ENCODE measurements at places on chromosomes 1 and 21. TPM values are rescaled to one million over a fixed set of nuclear protein-coding genes. Genes with fewer than 3 reads are reported as not detected.
A peak's percentile ranks its signal among the peaks of the same experiment; 100 is the strongest.

DNA sequence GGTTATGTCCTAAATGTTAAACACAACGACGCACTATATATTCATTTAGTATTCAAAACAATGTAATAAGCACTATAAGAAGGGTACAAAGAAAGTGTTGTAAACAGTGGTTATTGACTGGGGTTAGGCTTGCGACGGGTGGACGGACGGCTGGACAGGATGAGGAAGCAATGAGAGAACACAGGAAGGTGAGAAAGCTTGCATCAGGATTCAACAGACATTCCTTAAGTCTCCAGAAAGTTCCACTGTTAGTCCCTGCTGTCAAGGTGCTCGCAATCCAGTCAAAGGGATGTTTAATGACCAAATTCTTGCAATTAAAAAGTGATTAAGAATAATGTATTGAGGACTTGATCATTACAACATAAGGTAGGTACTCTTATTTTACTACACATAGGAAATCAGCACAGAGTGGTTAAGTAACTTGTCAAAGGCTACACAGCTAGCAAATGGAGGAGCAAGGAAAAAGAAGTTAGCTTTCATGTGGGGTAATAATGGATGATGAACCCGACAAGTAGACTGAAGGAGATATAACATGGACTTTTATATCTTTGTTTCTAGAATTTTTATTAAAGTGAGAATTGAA lies 994 bp upstream of the ACBD6 start:
- DNase-seq, result no peak

The CRYAA gene
- not detected for polyA plus RNA-seq

- DNase-seq, result no peak
These were observed 1684.4 kb upstream of the B3GALT2 start for GRCh38 chr1:194870860-194871259.

The ABCA4 gene
- 0.81 TPM for polyA plus RNA-seq

The F13B gene
- 0.59 TPM for polyA plus RNA-seq

DNA sequence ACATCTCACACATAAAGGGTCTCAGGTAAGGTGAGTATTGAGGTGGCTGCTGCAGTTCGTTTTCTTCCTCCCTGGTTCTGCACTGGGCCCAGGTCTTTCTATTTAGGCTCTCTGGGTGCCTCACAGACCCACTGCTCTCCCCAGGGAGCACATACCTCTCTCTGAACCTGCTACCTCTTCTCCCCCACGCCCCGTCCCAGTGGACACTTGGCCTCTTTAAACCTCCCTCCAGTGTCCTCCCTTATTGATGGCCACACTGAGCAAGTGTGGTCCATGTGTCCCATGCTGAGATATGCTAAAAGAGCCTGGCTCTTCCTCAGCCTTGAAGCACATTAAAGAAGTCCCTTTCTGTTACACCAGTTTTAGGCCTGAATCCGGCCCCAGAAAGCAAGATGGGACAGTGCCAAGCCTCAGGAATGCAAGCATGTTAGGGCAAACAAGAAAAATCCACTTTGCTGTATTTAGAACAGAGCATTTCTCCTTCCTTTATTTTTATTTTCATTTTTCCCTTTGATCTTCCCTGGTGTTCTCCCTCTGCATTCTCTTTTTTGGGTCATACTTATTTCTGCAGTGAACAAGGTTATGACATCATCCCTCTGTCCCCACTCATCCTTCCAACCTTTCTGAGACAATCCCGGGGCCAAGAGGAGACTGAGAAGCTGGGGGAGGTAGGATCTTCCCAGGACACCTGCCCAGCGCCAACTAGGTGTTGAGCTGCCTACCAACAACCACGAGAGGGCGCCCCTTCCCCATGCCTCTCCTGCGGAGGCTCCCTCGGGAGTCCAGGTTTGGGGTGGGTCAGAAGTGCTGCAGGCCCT lies 5.0 kb upstream of the CHI3L2 start:
- no peak for DNase-seq

The LRRC53 gene
- polyA plus RNA-seq, result not detected

DNA sequence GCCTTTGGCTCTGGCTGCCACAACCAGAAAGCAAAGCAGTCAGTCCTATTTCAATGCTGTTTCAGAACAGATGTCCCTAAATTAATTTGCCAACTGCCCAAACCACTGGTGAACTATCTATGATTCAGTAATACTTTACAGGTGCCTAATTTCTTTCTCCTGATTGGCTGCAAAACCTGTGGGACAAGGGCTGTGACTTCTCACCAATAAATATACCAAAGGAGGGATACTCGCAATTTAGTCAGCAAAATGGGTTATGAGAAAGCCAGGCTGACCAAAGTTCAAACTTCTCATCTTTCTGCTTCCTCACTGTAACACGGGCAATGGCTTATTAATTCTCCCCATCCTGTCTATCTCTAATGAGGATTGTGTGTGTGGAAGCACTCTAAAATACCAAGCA lies 12.8 kb downstream of the GPN2 start:
- DNase-seq, result no peak

DNA sequence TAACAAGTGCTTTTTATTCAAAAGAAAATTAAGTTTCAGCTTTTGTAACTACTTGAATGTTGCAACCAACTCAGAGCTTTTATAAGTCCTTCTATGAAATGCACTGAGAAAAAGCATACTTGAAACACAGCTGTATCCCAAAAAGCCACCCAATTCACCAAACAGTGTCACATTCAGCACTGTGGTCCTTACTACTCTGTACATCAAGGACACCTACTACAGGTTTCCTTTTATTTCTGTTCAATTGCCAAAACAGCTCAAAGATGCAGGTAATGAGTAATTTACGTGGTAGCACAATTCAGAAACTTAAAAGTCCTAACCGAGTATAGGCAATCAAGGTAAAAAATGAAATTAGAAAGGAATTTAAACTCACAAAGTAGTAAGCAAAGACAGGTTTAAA lies 2.5 kb downstream of the EIF4G3 start:
- DNase-seq, result no peak

DNA sequence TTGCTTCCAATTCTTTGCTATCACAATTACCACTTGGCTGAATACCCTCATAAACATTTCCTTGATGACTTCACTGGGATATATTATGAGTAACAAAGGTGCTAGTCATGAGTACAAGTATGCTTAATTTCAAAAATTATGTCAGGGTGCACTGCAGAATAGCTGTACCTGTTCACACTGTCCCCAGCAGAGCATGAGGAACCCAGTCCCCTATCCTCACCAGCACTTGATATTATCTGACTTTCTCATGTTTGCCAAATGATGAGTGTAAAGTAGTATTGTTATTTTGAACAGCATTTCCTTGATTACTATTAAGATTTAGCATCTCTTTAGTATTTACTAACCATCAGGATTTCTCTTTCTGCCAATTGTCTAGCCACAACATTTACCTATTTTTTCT lies 33.5 kb upstream of the TNFSF4 start:
- no peak for DNase-seq

- DNase-seq, result no peak
These were observed 542.7 kb upstream of the ADGRL4 start for GRCh38 chr1:79549201-79549600.

GRCh38 chr1:1832820-1833219 lies 54.5 kb upstream of the NADK start:
- DNase-seq, result no peak

DNA sequence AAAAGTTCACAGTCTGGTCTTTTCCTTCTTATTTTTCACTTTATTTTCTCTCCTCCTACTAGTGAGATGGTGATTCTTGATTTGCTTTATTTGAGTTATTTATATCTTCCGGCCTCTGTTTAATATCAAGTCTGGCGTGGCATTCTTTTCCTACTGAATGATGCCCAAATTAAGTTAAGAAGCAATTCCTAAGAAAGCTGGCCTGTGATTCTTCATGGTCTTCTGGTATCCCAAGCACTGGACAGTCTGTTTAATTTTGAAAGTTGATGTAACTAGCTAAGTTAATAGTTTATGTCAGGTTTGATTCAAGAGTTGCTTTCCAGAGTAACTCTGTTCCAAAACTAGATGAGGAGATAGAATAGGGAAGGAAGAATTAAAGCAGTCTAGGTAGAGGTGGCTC lies 9.2 kb upstream of the ENAH start:
- no peak for DNase-seq

DNA sequence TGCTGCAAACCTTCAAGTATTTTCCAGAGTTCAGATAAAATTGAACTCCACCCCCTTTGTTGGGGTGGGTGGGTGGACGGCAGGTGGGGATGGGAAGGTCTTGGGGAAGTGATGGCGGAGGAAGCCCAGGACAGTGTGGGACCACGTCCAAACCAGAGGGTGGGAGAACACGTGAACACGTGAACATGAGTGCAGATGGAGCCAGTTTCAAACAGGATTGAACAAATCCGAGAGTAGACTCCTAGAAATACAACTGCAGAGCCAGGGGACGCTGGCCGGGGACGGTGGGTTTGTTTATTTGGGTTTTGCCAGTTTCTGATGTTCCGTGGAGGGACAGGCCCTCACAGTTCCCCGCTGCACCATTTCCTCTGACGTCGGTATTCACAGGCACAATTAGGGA lies 2.9 kb downstream of the KRTAP10-2 start:
- peak; percentile 1 for DNase-seq

DNA sequence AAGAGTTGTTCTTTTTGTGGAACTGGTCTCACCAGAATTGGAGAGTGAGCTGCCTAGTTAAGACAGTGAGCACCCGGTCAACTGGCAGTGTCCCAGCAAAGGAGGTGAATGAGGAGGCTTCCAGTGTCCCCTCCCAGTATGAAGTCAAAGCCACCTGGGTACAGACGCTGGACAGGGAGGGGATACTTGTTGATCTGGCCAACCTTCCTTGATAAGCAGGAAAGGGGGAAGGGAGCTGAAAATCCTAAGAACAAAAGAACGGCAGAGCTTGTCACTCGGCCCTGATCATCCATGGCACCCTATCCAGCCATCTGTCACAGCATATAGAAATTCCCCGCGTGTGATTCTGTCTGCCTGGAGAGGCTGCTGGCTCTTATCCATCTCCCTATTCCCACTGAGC lies 91.5 kb downstream of the SSBP3 start:
- no peak for DNase-seq

GRCh38 chr1:206801467-206801866 lies 29.2 kb upstream of the IL10 start:
- no peak for DNase-seq

The LMOD1 gene
- polyA plus RNA-seq, result 8.2 TPM

GRCh38 chr21:44478124-44478800 lies 23.0 kb downstream of the LRRC3 start:
- DNase-seq, result no peak

DNA sequence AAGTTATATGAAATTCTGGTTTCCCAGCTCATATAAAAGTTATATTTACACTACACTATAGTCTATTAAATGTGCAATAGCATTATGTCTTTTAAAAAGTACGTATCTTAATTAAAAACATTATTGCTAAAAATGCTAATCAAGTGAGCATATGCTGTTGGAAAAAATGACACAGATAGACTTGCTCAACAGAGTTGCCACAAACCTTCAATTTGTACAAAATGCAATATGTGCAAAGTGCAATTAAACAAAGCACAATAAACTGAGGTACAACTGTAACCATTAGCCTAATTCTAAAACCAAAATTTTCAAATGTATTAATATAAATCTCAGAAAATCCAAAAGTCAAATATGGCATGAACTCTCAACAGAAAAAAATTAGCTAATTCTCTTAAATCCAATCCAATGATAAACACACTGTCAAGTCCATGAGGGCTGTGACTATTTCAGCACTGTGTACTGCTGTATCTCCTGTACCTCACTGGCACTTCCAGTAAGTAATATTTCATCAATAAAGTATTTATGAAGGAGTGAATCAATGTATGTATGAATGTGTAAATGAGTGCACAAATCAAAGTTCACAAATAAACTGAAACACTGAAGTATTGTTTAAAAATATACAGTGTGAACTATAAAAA lies 116.3 kb downstream of the AKT3 start:
- DNase-seq, result no peak

- DNase-seq, result no peak
These were observed 640.2 kb upstream of the CXADR start for GRCh38 chr21:16872616-16873015.

The HECTD3 gene
- polyA plus RNA-seq, result 27.6 TPM

GRCh38 chr1:145891587-145892485 lies 6.2 kb upstream of the ANKRD35 start:
- peak; percentile 94 for DNase-seq

- peak; percentile 64 for DNase-seq
These were observed 18.8 kb upstream of the TENT5B start for GRCh38 chr1:27031235-27032118.

DNA sequence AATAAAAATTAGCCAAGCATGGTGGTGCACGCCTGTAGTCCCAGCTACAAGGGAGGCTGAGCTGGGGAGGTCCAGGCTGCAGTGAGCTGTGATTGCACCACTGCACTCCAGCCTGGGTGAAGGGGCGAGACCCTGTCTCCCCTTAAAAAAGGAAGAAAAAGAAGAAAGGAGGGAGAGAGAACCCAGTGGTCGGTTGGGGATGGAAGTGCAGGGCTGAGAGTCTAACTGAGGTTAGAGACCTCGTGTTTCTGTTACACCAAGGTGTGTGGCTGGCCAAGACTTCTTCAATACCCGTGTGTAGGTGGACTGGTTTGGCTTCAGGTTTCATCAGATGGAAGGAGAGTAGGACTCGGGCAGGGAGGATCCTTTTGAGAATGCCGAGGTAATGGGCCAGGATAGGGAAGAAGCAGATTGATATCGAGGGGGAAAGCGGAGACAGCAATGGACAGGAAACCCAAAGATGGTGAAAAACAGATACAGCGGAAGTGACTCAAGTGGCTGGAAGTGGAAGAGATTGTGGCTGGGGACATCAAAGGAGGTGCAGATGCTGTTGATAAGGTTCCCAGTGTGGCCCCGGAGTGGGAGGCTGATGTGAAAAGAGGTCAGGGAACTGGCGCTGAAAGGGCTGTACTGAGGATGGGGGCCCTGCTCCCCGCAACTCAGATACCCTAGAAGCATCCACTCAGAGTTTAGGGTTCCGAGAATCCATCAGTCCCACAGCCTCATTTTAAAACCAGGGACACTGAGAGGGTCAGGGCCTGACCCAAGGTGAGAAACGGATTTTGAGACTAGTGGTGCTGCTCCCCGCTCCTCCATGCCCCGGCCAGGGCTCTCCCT lies 681 bp upstream of the UBXN10 start:
- DNase-seq, result no peak

DNA sequence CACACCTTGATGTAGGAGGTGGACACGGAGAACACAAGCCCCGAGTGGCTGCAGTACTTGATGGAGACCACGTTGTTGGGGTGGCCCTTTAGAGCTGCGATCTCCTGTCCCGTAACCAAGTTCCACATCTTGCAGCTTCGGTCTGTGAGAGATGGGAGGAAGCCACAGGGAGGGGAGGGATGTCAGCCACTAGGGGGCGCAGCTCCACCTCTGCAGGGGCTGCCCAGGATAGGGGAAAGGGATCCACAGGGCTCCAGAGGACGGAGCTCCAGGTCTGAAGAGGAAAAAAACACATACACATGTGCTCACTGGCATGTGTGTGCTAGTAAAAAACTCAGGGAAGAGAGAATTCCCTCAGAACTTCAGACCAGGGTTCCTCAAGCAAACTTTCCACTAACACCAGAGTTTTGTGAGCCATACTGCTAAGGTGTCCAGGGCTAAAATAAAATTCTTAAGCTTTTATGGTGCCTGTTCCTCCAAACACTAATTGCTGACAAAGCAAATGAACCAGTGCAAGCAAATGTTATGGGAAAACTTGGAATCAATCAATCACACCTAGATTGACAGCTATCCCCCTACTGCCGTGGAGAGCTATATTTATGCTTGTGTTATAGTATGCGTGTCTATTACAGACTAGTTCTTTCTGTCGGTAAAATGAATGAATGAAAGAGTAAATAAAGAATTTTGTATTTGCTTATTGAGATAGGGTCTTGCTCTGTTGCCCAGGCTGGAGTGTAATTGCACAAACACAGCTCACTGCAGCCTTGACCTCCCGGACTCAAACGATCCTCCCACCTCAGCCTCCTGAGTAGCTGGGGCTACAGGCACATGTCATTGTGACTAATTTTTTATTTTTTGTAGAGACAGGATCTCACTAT lies 43.7 kb downstream of the KIF21B start:
- DNase-seq, result no peak

The FCMR gene
- 2.3 TPM for polyA plus RNA-seq

The ITGB2 gene
- 11.7 TPM for polyA plus RNA-seq

All from right lung (tissue), 10 donors.